ENCODE measurements at places on chromosomes 5 and 9. TPM values are rescaled to one million over a fixed set of nuclear protein-coding genes. Genes with fewer than 3 reads are reported as not detected.

Gene SLC6A3
- total RNA-seq: 0.10 TPM

Gene KLHL3
- 200 TPM for total RNA-seq

- no peak for DNase-seq
These were observed 193.1 kb downstream of the GABBR2 start for GRCh38 chr9:98515506-98516204.

DNA sequence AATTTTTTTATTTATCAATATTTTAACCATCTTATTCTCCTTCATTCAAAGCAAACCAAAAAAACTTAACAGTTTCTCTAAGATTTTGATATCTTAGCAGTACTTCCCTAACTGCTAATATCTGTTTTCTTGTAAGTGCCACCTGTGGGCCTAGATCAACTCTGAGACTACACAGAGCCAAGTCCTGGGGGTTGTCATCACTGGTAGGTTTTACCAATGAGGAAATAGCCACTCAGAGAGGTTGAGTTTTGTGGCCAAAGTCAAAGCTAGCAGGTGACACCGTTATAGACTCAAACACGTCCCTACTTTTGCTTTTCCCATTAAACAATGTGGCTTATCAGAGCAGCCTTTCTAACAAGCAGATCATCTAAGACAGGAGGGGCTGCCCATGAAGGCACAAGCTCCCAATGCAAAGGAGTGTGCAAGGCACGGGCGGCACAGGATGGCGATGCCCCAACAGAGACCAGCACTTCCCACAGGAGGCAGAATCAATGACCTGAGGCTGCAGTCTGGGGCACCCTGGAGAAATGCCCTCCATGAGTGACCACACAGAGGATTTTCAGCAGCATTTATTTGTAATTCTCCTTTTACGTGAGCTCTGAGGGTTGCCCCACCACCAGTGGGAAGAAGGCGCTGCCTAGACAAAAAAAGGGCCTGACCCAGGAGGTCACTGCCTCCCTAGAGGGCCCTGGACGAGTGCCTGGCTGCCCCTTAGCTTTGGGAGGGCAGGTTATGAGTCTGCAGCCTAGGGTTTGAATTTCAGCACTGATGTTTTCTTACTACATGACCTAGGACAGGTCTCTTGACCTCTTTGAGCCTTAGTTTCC, 7.4 kb downstream of the TBC1D2 start:
- no peak for DNase-seq

- no peak for DNase-seq
These were observed 23.6 kb upstream of the SARDH start for GRCh38 chr9:133761641-133762248.

GRCh38 chr5:94173100-94173499, 431.7 kb upstream of the POU5F2 start:
- DNase-seq: no peak

Measured in endothelial cell (in vitro differentiated cells).